Activated CD8-positive, alpha-beta memory T cell treated with anti-CD3 and anti-CD28 coated beads for 1 hour (primary cell): ENCODE measurements at places on chromosomes 12 and 14.

- no peak for DNase-seq
Observed at GRCh38 chr14:32784405-32784804, 154.3 kb upstream of the NPAS3 start.

DNA sequence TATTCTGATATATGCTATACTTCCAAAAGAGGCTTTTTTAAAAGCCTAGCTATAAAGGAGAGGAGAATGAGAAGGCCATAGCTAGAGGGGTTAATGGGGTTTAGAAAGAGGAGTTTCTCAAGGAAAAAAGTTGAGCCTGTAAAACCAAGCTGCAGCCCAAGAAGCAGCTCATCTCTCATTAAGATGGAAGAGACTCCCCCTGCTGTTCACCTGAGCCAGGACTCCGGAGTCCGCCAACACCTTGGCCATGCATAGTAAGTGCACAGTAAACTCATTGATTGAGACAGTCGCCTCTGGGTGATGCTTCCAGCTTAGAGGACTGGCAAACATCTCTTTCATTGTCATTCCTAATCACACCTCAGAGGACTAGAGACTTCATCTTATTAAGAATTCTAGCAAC, 46.2 kb downstream of the ANO2 start:
- no peak for DNase-seq

GRCh38 chr14:34046799-34047520, 96.1 kb upstream of the EGLN3 start:
- no peak for DNase-seq

DNA sequence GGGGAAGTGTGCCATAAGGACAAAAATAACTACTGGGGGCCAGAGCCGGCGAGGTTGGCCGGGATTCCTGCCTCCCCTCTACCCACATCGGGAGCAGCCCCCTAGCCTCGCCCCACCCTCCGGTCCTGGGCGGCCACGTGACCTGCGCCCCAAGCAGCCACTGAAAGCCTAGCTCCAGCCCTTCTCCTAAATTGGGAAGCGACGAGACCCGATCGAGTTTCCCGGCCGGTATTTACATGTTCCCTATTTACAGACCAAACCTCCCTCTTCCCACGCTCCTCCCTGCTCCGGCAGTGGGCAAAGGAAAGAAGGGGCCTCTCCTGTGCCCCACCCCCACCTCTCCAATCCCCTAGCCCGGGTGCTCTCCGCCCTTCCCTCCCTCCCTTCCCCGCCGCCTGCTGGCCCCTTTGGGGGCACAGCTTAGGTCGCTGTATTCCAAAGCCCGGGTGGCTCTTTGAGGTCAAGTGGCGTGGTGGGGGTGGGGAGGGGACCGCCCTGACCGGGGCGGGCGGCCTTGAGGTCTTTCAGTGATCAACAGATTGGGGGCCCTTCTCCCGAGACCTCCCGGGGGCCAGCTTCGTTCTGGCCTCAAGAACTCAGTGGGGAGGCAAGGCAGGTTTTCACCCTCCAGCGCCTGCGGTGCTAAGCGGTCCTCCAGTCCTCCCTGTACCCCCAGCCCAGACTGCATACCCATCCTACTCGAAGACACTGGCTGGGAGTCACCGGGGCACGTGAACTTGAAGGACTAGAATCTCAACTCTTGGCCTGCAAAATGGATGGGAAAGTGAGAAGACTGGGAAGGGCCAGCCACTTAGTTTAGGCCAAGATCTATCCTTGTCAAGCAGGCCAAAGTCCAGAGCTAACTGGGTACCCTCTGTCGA, 6.3 kb upstream of the CTDSP2 start:
- no peak for DNase-seq

DNA sequence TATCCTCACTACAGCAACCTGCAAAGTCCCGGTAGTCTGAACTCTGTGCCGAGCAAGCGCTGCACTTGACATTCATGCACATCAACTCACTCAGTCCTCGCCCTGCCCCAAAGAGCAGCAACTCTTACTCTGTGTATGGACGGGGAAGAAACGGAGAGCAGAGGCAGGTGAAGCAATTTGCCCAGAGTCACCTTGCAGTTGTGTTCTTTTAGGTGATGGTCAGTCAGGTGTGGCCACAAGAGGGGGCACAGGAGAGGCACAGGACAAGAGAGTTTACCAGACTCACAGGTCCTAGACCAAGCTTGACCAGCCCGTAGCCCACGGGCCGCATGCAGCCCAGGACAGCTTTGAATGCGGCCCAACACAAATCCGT, 39.1 kb downstream of the TSPAN11 start:
- DNase-seq: no peak

DNA sequence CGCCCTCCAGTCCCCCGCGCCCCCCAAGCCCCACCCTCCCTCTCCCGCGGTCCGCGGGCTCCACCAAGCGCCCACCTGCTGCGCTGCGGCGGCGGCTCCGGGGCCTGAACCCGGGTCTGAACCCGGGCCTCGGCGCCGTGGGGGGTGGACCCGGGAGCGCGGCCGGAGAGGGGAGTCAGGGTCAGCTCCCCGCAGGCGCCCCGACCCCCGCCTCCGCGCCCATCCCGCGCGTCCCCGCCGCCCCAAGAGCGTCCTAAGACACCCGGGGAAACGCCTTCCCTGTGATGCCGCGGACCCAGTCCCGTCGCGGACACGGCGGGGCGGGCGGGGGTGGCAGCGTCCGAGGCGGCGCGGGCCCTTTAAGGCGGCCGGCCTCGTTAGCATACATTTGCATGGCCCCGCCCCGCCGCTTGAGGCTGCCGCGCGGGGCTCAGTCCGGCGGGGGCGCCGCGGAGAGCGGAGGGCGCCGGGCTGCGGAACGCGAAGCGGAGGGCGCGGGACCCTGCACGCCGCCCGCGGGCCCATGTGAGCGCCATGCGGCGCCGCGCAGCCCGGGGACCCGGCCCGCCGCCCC, at the start of gene MMP17:
Gene MMP17, plus strand, starts transcription at position 433 of the 574 bp plus-strand sequence. Its CDS starts 102 bp downstream, at position 535.
- no peak for DNase-seq

GRCh38 chr12:31872831-31873604, 86.2 kb upstream of the RESF1 start:
- no peak for DNase-seq

- no peak for DNase-seq
Observed at GRCh38 chr12:116339062-116339461, 61.6 kb upstream of the MED13L start.

- no peak for DNase-seq
Observed at GRCh38 chr14:81485372-81485771, 48.3 kb downstream of the SEL1L start.

DNA sequence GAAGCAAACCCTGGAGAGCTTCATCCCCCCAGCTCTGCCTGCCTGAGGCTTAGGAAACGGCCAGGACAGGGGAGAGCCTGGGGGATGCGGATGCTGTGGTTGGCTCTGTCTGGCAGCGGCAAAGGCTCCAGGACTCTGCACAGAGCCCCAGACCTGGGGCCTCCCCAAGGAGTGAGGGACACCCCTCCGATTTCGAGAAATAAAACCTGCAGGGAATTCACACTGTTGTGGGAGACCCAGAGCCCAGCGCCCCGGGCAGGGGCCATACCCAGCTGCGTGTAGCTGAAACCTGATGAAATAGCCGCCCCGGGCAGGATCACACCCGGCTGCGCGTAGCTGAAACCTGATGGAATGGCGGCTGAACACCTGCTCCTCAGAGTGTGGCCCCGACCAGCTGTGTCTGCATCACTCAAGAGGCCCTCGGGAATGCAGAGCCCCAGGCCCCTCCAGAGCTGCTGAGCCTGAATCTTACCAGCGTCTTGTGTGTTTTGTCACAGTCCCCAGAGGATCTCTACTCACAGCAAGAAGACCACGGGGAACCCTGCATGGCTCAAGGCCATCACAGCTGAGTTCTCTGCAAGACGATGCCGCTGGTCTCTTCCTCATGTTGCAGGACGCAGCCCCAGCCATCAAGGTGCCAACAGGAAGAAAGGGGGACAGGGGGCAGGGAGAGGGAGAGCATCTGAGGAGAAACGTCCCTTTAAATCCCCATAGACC, 46.5 kb upstream of the GALNT9 start:
- DNase-seq: no peak

- no peak for DNase-seq
Observed at GRCh38 chr12:117097159-117097558, 2.1 kb downstream of the TESC start.

DNA sequence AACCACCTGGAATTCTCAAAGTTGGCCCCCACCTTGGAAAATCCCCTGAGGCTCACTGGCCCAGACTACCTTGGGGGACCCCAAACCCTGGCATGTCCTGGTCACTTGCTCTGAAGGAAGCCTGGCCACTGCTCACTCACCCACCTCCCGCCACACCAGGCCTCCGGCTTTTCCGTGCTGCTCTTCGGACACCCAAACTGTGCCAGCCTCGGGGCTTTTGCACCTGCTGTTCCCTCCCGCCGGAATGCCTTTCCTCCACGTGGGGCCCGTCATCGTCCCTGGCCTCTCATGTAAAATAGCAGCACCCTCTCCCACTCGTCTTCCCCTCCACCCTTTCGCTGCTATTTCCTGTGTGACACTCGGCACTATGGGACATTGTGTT, 87.2 kb upstream of the NCOR2 start:
- DNase-seq: no peak

GRCh38 chr14:55693904-55694303, 113.9 kb downstream of the KTN1 start:
- no peak for DNase-seq

DNA sequence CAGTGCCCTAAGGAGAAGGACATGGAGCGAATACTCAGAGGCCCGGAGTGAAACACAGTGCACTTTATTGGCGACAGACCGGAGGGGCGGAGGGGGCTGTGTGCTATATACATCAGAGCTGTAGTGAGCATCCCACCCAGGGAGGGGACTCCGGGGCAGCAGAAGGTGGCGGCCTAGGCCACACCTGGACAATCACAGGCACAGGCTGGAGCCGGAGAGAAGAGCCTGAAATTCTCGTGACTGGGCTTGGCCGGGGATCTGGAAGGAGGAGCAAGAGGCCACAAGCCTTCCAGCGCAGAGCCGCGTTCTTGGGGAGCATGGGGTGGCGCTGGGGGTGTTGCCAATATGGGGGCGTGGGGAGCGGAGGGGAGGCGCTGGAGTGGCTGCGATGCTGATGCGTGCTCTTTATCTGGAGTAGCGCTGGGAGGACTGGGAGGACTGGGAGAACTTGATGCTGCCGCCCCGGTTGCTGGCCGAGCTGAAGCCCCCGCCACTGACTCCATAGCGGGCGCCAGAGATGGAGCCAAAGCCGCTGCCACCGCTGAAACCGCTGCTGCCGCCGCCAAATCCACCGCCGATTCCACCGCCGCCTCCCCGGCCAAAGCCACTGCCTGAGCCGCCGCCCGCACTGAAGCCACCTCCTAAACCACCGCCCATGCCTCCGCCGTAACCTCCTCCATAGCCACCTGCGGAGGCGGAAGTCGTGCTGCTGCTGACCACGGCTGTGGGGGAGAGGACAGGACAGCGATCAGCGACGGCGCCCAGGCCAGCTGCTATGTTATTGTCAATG, 6.1 kb downstream of the KRT3 start:
- no peak for DNase-seq
